ENCODE measurements at places on chromosomes 5 and 9.

- no peak for DNase-seq
Observed at GRCh38 chr5:38413696-38414095, 142.8 kb downstream of the LIFR start.

- no peak for DNase-seq
Observed at GRCh38 chr9:137740312-137740711, 121.5 kb downstream of the EHMT1 start.

- DNase-seq: no peak
Observed at GRCh38 chr9:95171001-95171400, 146.5 kb downstream of the FANCC start.

DNA sequence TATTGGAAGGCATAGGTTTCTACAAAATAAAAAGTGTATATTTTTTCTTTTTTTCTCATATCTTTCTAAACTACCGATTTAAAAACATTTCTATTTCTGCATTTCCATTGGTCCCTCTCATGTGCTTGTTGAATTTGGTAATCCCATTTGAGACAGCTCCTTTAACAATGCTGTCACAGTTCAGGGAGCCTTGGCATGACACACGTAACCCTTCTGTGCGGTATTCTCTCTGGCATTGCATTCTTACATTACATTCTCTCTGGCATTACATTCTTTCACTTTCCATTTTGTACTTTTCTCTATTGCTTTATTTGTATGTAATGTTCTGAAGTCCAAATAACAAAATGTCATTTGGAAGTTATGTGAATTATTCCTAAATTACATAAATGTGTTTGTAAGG, 150.7 kb upstream of the RASGRF2 start:
- DNase-seq: no peak
